GM12878 (cell line): ENCODE measurements at places on chromosomes 1 and 21.
A peak's percentile ranks its signal among the peaks of the same experiment; 100 is the strongest.

- no peak for DNase-seq
Observed at GRCh38 chr1:243801378-243801777, 48.7 kb downstream of the AKT3 start.

DNA sequence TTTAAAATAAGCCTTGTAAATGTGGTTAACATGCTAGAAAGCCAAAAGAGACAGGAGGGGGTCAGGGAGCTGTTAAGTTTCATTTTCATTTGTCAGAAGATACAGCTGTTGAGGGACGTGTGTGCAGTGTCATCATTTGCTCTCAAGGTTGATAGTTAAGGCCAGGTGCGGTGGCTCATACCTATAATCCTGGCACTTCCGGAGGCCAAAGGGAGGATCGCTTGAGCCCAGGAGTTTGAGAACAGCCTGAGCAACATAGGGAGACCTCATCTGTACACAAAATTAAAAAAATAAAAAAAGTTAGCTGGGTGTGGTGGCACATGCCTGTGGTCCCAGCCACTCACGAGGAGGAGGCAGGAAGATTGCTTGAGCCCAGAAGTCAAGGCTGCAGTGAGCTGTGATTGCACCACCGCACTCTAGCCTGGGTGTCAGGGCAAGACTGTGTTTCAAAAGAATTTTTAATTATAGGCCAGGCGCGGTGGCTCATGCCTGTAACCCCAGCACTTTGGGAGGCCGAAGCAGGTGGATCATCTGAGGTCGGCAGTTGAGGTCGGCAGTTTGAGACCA, 22.7 kb downstream of the ZBTB8OS start:
- DNase-seq: peak; percentile 69

- DNase-seq: no peak
Observed at GRCh38 chr1:86052948-86053698, 103.4 kb downstream of the COL24A1 start.

- DNase-seq: no peak
Observed at GRCh38 chr1:167488786-167489185, 29.5 kb downstream of the CD247 start.

- no peak for DNase-seq
Observed at GRCh38 chr1:176720838-176721237, 257.9 kb downstream of the PAPPA2 start.
